ENCODE measurements at places on chromosomes 2 and 18.

DNA sequence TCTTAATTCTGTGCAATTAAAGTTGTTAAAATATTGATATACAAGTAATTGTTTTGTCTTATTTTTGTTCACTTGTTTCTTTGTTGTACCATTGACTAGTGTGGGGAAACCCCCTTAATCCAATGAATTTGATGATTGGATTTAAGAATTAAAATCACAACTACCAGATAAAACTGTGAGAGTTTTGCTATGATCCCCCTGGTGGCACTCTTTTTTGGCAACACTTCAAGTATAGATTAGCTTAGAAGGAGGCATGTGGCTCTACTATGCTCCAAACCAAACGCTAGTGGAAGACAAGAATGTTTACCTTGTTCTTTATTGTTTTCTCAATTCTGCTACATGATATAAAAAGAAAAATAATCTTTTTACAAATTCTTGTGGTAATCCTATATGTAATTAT lies 477.8 kb upstream of the ETAA1 start:
- DNase-seq = no peak

DNA sequence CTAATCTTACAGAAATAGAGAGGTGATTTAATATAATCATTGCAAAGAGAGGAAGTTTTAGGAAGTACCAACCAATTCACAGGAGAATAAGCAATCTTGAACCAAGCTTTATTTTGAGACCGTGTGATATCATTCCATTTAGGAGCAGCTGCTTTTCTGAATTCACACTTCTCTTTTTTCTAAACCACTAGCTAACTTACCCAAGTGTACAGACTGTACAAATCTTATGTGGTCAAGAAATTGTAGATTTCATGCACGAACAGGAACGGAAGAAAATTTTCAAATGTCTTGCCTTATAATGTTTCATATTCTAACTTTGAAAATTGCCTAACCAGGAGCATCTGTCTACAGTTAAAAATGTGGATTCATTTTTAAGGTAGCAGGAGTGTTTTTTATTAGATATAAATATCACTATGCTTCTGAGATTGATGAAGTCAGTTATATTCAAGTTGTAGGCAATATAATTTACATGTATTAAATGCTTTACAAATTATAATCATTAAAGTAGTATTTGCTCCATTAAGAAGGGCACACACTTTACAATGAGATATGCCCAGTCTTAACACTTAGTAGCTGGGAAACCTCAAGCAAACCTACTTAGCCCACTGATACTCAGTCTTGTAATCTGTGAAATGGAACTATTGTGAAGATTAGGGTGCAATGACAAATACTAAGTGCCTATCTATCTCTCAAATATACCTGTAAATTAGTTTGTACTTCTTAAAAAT lies 302.2 kb upstream of the STON1 start:
- DNase-seq = no peak

- no peak for DNase-seq
Measured at GRCh38 chr2:25275575-25275965, 66.2 kb downstream of the DNMT3A start.

DNA sequence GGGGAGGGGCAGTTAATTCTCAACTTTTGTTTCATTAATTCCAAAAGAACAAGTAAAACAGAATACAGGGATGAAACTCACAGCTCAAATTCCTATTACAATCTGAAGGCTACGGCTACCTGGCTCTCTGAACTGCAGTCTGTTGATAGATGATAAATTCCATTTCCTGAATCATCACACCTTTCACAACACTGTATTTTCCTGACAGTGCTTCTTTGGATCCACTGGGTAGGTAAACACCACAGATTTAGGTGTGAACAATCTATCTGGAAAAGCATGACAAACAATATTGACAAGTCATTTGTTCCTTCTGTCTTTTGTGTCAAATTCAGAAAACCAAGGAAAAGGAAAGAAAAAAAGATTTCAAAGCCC lies 843.2 kb downstream of the LRRTM4 start:
- no peak for DNase-seq

DNA sequence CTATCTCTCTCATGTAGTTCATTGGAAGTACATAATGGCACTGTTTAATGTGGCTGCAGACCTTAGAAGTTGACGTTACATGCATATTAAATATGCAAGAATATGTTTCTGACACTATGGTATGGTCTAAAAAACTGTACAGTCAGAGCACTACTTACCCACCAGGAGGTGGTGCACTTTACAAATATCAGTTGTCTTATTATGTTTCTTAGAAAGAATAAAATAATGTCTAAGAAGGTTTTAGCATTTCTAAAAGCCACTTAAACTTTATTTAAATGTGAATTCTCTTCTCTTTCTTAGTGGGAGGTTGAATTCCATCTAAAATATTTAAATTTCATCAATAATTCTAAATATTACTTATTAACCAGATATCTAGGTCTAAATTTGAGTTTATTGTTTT lies 4.3 kb downstream of the TMEFF2 start:
- DNase-seq = no peak

- DNase-seq = no peak
Measured at GRCh38 chr2:139427164-139427563, 647.0 kb upstream of the NXPH2 start.

- DNase-seq = no peak
Measured at GRCh38 chr18:61637905-61638595, 254.8 kb downstream of the RNF152 start.

GRCh38 chr2:58890865-58891525 lies 649.9 kb upstream of the FANCL start:
- DNase-seq = no peak

- no peak for DNase-seq
Measured at GRCh38 chr2:217735899-217736298, 266.9 kb downstream of the TNS1 start.

GRCh38 chr18:36176711-36177110 lies 10.6 kb upstream of the MOCOS start:
- no peak for DNase-seq

- peak; percentile 19 for DNase-seq
Measured at GRCh38 chr2:169361706-169362117, 622 bp downstream of the LRP2 start.

GRCh38 chr2:19214682-19215391 lies 143.6 kb downstream of the OSR1 start:
- DNase-seq = no peak

- DNase-seq = no peak
Measured at GRCh38 chr2:39178756-39179155, 57.9 kb upstream of the SOS1 start.

DNA sequence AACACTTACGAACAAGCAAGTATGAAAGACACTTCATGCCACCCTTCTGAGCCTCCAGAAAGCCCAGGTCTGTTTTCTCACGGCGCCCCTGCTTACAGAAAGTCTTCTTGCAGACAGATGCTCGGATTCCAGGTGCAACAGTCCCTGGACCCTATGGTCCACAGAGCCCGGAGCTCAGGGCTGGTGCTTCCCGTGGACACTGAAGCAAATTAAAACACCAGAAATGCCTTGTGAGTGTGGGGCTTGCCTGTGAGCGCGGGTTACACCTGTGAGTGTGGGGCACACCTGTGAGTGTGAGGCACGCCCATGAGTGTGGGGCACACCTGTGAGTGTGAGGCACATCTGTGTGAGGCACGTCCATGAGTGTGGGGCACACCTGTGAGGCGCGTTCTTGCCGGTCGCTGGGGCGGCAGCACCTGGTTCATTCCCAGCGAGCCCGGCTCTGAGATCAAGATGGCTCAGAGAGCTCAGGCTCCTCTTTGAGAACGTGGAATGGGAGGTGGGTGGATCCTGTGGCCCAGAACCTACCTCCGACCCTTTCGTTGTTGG lies 205.2 kb upstream of the TPO start:
- no peak for DNase-seq

- no peak for DNase-seq
Measured at GRCh38 chr2:180540761-180541160, 439.6 kb upstream of the UBE2E3 start.

- no peak for DNase-seq
Measured at GRCh38 chr2:101133492-101134100, 17.6 kb downstream of the TBC1D8 start.

- DNase-seq = no peak
Measured at GRCh38 chr2:235113854-235114253, 162.0 kb downstream of the SH3BP4 start.

DNA sequence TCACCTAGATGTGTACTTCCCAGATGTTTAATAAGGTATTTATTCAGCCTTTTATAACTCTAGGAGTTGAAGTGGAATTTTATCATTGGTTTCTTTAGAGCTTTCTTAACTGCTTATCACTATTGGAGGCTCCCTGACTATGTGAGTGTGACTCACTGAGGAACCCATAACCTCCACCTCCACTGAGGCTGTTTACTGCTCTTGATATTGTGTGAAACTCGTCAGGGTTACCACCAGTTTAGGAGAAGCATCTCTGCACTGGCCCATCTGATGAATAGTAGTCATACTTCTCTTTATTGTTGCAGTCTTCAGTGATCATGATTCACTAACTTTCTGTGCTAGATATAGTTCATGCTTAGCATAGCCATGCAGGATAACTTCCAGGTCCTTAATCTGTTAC lies 79.6 kb upstream of the UBXN4 start:
- no peak for DNase-seq

DNA sequence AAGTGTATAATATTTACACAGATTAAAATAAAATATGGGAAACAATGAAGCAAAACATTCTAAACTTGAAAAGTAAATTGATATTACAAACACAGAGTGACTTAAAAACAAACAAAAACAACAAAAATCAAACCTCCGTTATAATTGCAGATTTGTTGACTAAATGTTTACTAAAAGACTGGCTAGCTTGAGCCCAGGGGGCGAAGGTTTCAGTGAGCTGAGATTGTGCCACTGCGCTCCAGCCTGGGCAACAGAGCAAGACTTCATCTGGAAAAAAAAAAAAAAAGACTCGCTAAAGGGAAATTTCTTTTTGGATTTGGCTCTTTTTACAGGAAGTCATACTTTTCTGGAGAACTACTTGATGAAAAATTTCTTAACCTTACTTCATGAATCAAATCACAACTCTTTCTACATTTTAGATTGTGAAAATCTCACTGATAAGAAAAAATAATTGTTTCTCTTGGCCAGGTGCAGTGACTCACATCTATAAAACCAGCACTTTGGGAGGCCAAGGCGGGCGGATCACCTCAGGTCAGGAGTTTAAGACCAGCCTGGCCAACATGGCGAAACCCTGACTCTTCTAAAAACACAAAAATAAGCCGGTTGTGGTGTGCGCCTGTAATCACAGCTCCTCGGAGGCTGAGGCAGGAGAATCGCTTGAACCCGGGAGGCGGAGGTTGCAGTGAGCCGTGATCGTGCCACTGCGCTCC lies 9.7 kb downstream of the TFPI start:
- DNase-seq = no peak

GRCh38 chr18:26271917-26272549 lies 45.8 kb downstream of the TAF4B start:
- no peak for DNase-seq

DNA sequence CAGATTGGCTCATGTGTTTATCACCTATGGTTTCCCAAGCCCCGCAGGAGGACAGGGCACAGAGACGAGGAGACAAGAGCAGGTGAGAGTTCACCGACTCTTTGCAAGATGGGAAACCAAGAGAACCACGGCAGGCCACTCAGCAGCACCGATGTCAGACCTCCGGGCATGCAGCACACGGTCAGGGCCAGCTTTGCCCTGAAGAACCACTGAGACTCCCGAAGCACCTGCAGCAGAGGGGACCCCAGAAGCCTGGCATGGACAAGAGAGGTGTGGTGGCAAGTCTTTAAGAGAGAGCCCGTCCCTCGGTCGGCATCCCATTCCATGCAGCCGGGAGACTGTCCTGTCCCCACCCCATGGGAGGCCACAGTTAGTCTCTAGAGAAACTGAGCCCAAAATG lies 36.6 kb upstream of the TAF1B start:
- no peak for DNase-seq

- no peak for DNase-seq
Measured at GRCh38 chr2:26401739-26402541, at the start of gene DRC1. Gene DRC1, plus strand, starts transcription at chr2:26401920. Its CDS starts 70 bp downstream, at chr2:26401990.

DNA sequence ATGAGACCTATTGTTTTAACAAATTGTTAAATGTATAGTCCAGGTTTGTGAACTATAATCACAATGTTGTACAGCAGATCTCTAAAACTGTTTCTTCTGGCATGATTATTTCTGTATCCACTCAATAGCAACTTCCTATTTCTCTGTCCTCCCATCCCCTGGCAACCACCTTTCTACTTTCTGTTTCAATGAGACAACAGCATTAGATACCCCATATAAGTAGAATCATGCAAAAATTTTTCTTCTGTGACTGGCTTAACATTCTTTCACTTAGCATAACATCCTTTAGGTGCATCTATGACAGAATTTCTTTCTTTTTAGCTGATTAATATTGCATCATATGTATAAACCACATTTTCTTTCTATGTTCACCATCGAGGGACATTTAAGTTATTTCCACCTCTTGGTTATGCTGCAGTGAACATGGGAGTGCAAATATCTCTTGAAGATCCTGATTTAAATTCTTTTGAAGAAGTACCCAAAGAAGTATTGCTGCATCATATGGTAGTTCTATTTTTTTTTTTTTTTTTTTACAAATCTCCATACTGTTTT lies 713.5 kb downstream of the LRP1B start:
- DNase-seq = no peak

DNA sequence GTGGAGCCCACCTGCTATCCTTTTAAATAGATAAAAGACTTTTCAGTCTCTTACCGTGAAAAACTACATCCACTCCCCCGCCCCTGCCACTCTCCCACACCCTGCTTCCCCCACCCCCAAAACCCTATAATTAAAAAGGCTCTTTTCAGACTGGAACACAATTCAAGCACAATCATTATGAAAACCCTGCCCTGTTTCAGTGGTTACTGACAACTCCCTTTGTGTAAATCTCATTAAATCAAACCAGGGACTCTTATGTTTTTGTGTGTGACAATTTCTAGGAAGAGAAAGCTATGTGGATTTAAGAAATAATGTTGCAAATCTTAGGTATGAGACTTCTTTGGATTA lies 21.0 kb upstream of the ZNF532 start:
- DNase-seq = no peak

DNA sequence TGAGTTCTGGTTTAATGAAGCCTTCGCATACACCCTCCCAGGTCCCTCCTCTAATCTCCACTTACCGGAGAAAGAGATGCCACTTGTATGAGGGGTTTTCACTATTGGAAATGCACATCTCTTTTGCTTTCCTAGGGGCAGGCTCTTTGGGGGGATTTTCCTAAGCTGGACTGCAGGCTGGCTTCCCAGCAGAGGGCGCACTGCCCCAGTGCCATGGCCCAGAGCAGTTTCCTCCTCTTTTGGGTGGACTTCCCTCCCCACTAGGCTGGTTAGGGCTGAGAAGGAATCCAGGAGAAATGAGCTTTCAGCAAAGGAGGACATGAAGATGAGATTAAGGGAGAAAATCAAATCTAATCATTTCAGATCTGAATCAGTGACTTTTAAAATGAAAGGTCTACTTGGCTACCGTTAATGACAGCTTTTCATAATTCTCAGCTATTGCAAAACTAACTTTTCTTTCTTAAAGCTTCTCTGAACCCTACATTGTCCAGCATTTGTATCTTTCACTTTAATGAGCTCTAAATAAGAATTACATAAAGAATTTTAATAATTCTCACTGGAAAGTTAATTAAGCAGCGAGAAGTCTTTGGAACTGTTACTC lies 784.1 kb upstream of the FANCL start:
- DNase-seq = peak; percentile 11

All from activated naive CD4-positive, alpha-beta T cell treated with anti-CD3 and anti-CD28 coated beads, Interleukin-2, amount 50 U/mL, for 16 hours (primary cell).